ENCODE measurements at places on chromosomes 2 and 18. TPM values are rescaled to one million over a fixed set of nuclear protein-coding genes. Genes with fewer than 3 reads are reported as not detected.

Gene AQP12B
- total RNA-seq, result not detected

DNA sequence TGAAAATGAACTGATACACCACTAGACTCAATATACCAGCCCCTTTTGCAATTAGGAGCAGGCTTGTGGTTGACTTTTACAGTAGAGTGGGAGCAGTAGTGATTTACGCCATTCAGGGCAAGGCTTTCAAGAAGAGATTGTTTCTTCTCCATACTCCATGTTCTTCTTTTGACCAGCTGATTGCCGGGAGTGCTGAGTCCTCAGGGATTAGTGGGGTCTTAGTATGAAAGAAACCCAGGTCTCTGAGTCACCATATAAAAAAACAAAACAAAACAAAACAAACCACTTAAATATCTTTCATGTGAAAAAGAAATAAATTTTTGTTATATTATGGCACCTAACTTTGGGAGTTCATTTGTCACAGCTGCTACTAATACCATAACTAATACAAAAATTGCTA is 465.6 kb upstream of the TRIB2 start:
- DNase-seq, result no peak

DNA sequence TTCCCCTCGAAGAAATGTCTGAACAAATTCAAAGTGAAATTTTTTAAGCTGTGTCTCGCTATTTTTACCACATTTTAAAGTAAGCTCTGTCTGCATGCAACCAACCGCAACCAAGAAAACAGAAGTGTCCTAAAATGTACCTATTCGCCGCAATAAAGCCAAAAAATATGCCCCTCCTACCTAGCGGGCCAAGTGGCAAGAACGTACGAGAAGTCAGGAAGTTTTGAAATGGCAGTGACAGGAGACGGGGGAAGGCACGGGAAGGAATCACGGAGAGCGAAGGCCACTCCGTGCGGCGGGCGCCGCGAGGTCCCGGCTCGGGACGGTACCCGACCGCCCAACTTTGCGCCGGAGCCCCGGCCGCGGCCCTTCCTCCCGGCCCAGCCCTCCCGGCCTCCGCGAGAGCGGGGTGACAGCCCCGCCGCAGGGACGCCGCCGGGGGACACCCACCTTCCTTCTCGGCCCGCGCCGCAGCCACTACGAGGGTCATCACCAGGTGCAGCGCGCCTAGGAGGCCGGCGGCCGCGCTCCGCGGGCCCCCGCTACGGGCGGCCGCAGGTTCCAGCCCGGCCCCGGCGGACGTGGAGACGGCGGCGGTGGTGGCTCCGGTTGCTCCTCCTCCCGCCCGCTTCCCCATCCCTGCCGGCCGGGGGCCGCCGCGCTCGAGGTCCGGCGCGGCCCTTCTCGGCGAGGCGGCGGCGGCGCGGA is 568 bp downstream of the TMEM131 start:
- DNase-seq, result no peak

DNA sequence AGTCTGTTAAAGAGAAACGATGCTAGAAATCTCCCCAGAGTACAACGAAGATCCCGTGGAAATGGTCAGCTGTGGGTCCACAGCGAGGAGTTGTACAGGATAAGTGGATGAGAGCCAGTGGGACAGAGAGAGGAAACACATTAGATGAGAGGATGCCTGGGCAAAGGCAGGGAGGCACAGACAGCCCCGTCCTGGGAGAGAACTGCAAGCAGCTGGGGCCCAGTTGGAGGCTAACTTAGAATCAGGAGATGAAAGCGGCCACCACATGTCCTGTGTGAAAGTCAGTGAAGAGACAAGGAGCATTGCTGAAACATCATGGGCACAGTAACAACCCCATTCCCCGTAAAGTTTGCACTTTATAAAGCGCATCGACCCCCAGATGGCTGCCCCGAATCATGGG is 157.5 kb downstream of the RAPGEF4 start:
- DNase-seq, result no peak

GRCh38 chr2:199797431-199798403 is 53.3 kb downstream of the FTCDNL1 start:
- DNase-seq, result no peak

Gene PIGN
- total RNA-seq, result 31.8 TPM

DNA sequence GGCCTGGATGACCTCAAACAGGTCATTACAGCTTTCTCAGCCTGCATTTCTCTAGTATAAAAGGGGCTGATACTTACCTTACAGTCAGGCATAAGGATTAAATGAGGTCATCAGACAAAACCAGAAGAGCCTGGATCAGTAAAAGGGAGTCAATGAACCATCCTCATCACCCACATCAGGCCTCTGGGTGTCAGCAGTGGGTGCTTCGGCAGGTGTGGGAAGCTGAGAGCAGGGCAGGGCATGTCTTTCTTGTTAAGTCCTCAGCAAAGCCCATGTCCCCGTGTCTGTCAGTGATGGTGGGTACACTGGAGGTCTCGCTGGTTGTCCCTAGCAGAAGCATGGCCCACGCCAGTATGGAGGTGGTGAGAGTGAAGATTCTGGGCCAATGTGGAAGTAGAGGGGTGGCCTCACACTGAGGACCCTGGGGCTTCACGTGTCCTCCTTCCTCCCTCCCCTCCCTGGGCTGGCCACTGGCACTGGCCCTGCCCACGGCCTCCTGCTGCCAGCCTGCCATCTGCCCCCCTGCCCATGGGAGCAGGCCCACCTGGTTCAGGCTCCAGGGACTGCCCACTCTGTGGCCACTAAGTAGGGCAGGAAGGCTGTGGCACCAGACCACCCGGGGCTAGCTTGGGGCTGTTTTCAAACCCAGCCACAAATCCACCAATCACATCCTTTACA is 4.4 kb downstream of the ADRA2B start:
- no peak for DNase-seq

DNA sequence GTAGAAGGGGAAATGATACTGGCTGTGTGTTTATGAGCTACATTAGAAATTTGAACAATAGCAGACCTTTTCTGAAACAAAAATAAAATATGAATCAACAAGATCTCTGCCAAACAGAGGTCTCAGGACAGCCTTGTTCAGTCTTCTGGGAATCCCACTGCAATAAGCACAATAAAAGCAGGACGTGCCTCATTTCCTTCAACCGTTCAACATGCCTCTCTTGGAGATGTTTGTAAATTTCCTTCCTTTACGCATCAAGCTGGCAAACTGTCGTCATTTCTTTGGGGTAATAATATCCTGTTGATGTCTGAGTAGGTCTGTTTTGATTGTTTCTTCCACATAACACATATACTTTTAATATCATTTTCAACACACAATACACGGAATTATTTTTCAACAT is 77.2 kb downstream of the TCF4 start:
- no peak for DNase-seq

GRCh38 chr2:54771166-54771885 is 47.9 kb downstream of the EML6 start:
- no peak for DNase-seq

DNA sequence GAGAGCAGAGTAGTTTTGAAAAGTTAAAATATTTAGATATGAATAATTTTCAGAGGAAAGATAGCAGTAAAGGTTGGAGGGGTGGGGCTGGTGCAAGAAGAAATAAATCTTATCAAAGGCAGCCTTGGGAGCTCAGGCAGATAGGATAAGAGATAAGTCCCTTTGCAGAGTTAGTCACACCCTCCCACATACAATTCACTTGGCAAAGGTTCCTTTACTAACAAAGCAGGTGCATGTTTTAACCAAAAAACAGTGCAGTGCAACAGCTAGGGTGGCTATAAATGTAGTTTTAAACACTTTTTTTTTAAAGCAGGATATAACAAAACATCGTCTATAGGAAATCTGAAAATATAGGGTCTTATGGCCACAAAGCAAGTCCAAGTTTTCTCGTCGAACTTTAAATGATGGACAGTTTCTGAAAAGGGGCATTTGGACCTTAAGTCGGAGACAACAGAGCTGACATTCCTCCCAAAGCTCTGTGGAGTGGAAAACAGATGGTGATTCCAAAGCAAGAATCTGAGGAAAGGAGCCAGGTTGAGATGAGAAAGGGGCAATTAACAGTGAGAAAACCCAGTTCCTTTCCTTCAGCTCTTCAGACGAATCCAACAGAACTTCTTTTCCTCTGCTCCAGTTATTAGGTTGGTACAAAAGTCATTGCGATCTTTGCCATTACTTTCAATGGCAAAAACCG is 53.0 kb downstream of the EPHA4 start:
- no peak for DNase-seq

Gene NFATC1
- total RNA-seq, result 27.6 TPM

Gene TFCP2L1
- 3.4 TPM for total RNA-seq

DNA sequence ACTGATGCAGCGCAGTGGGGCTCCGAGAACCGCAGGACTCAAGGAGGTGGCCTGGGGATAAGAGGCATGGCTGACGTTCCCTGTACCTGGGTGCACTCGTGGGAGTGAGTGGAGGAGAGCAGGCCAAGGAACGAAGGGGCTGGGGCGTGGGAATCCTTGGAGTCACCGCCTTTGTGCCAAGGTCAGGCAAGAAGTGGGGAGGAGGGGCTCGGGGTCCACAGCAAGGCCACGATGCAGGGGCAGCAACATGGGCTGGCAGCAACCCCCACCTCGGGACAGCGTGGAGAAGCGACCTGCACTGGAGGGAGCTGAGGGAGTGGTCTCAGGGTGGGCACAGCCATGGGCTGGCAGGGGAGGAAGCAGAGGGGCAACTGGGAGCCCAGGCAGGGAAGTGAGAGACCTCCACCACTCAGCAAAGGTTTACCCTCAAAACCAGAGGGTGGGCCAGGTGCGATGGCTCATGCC is 18.6 kb downstream of the ARID5A start:
- DNase-seq, result no peak

DNA sequence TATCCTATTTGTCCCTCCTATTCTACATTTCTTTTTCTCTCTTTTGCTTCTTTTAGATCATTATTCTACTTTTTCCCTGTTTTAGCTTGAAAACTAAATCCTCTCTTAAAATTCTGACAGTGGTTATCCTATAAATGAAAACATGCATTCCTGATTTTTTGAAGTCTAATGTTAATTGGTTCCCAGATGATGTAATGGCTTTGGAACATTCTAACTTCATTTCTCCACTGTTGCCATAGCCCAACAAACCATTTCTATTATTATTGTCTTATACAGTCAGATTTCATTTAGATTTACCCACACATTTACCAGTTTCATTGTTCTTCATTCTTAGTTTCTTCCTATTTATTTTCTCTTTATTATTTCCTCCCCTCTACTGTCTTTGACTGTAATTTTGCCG is 36.5 kb downstream of the SIGLEC15 start:
- DNase-seq, result no peak

DNA sequence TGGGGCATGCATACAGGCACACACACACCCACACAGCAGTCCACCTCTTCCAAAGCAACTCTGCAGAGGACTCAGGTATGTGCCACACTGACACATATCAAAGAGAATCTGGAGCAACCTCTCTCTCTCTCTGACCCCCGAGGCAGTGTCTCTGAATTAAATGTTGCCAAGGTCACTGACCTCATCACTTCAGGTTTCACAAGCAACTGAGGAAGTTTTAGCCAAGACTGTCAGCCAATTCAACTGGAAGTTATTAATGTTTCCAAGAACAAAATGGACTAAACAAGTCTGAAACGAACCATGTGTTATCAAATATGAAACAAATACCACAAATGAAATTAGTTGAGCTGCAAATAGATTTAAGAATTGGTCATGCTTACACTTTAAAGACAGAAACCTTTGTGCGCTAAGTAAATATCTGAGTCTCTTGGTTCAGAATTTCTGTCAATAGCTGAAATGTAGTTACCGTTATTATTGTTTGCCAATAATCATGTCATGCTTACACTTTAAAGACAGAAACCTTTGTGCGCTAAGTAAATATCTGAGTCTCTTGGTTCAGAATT is 86.1 kb downstream of the SLC25A12 start:
- no peak for DNase-seq

DNA sequence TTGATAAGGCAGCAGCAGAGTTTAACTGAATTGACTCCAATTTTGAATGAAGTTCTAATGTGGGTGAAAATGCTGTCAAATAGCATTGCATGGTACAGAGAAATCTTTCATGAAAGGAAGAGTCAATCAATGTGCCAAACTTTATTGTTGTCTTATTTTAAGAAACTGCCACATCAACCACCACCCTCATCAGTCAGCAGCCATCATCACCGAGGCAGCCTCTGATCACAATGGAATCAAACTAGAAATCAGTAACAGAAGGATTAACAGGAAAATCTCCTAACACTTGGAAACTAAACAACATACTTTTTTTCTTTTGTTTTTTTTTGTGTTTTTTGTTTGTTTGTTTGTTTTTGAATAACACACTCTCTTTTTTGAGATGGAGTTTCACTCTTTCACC is 9.9 kb downstream of the DNAJC27 start:
- no peak for DNase-seq

- DNase-seq, result no peak
Measured at GRCh38 chr2:149490296-149490695, 97.3 kb downstream of the MMADHC start.

Gene SP140
- total RNA-seq, result 8.5 TPM

GRCh38 chr2:26942543-26943295 is 27.7 kb upstream of the MAPRE3 start:
- no peak for DNase-seq
